ENCODE measurements at places on chromosomes 11 and 22.

GRCh38 chr11:9130297-9130696 lies 38.9 kb upstream of the SCUBE2 start:
- no peak for DNase-seq

- DNase-seq, result no peak
These were observed 45.4 kb upstream of the GLYAT start for GRCh38 chr11:58776891-58777710.

- DNase-seq, result no peak
These were observed 1072.1 kb downstream of the JRKL start for GRCh38 chr11:97461934-97462333.

DNA sequence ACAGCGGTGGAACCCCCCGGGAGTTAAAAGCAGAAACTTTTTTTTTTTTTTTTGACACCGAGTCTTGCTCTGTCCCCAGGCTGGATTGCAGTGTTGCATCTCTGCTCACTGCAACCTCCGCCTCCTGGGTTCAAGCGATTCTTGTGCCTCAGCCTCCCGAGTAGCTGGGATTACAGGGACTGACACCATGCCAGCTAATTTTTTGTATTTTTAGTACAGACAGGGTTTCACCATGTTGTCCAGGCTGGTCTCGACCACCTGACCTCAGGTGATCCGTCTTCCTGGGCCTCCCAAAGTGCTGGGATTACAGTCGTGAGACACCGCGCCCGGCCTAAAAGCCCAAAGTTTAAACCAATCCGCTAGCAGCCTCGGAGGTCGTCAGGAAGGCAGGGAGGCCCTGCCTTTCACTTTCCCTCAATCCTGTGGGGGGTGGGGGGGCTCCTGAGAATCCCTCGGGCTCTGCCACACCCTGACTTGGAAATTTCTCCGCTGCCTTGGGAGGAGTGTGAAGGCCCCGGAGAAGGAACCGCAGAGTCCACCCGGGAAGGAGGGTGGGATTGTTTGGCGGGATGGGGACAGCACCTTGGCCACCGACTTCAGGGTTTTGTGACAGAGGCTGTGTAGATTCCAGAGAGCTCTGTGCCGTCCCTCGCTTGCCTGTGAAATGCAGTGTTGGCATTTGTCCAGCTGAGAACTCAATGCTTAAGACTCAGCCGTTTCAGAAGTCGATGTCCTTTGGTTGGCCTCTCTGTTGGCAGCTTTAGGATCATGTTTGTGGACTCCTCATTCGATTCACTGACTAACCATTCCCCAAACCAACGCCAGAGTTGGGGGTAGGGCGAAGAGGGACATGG lies 1.0 kb downstream of the ARHGAP8 start:
- DNase-seq, result no peak

- no peak for DNase-seq
These were observed 32.2 kb upstream of the ARFGAP3 start for GRCh38 chr22:42889304-42889703.

- DNase-seq, result no peak
These were observed 19.8 kb downstream of the TPST2 start for GRCh38 chr22:26570115-26570514.

GRCh38 chr11:38791346-38791961 lies 2193.4 kb upstream of the RAG2 start:
- DNase-seq, result peak; percentile 3

DNA sequence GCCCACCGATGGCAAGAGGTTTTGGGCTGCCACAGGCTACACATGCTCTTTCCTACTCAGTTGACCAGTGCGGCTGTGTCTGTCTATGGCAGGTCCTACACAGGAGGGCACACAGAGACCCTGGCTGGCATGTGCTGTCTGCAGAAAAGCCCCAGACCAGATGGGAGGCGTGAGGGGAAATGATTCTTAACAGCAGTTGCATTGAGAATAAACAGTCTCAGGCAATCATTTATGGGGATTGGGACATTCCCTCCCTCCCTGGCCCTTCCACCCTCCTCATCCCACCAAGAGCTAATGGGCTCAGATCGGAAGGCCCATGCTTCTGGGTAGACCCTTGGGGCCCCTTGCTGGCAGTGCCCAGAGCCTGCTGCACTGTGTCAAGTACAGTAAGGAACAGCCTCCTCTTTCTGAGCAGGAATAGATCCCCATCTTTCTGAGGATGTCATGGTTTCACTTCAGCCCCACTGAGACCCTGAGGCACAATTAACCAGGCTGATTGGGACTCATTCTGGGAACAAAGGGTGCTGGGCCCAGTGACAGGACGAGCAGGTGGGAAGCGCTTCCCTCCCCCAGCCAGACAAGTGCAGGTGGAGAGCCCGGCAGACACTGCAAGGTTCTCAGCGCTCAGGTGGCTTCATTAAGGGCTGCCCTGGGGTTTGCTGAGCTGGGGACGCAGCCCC lies 28.3 kb downstream of the TSPAN18 start:
- DNase-seq, result no peak

DNA sequence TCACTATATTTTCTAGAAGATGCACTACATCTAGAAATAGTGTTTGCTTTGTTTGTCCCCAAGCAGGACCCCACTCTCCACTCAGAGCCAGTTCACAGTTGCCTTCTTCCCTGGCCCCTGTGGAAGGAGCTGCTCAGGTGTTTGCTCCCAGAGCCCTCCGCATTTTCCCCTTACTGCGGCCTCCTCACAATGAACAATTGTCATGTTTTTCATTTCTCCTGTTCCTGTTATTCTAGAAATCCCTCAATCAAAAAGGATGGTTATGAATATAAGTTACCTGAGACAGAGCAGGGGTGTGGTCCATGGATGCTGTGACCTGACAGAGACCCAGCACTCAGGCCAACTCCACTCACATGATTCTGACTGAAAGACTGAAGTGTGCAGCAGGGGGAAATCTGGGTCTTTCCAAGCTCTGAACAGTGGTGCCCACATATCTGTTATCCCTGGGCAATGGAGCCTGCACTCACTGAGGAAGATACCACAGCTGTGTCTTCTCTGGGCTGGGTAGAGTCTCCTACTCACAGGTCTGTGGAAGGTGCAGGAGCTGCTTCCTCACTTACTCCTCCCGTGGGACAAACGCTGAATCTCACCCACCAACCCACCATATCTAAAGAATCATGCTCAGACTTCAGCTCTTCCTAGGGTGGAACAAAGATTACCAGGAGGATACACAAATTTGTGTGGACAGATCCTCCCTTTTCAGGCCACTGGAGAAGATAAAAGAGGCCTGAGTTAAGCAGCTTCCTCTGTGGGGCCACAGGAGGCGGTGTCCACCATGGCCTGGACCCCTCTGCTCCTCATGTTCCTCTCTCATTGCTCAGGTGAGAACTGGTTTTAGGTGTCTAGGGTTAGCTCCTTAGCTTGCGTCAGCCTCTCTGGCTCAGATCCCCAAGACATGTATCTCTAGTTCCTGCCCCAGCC lies 87.1 kb upstream of the TOP3B start:
- DNase-seq, result no peak

GRCh38 chr22:36577019-36577418 lies 48.1 kb upstream of the EIF3D start:
- peak; percentile 88 for DNase-seq

DNA sequence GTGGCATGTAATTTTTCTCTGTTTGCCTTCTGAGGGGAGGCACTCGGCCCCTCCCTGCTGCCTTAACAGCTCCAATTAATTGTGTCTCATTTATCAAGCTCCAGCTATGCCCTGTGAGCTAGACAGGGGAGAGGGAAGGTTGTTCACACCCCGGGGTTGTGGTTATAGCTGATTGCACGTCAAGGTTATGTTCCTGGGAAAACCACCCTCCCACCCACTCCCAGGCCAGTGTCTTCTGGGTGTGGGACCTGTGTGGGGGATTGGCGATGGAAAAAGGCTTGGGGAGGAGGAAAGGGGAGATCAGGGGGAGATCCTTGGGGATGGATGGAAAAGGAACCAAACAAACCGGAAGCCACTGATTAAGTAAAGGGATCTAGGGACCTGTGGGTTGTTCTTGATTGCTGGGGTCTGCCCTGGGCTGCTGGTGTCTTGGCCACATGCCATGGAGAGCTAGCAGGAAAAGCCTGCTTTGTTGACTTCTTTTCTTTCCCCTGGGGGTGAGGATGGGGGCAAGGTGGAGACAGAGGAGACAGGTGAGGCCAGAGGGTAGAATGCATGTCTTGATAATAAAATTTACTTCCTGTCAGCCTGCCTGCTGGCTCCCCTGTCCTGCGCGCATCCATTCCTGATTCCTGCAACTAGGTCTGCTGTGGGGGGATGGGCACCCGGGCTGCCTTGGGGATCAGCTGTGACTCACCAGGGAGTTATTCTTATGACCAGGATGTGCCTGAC lies 13.5 kb upstream of the SORL1-AS1 start:
- peak; percentile 74 for DNase-seq

- DNase-seq, result no peak
These were observed 2.0 kb upstream of the FJX1 start for GRCh38 chr11:35615921-35616900.

GRCh38 chr22:36330655-36331305 lies 57.0 kb downstream of the MYH9 start:
- no peak for DNase-seq

DNA sequence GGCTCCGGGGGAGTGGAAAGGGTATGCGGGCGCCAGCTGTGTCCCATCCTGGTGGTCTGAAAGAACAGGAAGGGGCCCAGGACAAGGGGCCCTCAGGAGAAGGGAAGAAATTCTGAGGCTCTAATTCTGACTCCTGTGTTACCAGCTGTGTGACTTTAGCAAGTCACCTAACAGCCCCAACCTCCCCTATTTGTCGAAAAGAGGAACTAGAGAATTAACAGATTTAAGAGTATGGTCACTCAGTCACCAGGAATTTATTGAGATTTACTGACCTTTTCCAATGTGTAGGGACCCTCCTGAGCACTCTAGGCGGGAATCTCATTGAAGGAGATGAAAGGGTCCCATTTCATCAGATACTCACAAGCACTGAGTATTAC lies 14.6 kb downstream of the RPS6KA4 start:
- no peak for DNase-seq

GRCh38 chr22:40609216-40609615 lies 27.3 kb downstream of the MRTFA start:
- DNase-seq, result no peak

- no peak for DNase-seq
These were observed 27.0 kb downstream of the P4HA3 start for GRCh38 chr11:74284466-74284865.

DNA sequence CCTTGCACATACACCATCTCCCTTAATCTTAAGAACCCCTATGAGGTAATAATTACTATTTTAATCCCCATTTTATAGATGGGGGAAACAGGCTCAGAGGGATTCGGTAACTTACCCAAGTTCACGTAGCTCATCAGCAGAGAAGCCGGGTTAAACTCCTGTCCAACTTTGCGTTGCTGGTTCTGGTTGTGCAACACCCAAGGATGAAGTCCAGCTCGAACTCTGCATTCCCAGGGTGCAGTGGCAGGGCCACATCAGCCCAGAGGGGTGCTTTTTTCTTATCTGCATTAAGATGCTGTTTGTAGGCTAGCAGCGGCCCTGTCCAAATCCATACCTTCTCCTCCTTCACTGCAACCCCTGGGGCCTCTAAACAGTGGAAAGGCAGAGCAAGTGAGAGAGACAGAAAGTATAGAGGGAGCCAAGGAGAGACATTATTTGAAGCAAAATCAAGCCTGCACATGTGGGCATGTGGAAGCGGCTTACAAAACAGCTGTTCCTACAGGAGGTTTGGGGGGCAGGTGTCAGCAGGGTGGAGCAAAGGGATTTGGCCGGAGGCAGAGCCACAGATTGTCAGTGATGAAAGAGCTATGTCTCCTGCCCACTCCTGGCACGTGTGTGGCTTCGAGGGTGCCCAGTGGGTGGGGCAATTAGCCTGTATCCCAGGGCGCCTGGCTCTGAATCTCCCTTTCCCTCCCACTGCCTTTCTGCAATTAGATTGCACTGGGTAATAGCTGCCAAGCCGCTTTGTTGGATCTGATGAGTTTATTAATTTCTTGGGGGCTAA lies 129.5 kb upstream of the TBCEL start:
- no peak for DNase-seq

- DNase-seq, result no peak
These were observed 52.2 kb upstream of the ARHGAP20 start for GRCh38 chr11:110764485-110764884.

DNA sequence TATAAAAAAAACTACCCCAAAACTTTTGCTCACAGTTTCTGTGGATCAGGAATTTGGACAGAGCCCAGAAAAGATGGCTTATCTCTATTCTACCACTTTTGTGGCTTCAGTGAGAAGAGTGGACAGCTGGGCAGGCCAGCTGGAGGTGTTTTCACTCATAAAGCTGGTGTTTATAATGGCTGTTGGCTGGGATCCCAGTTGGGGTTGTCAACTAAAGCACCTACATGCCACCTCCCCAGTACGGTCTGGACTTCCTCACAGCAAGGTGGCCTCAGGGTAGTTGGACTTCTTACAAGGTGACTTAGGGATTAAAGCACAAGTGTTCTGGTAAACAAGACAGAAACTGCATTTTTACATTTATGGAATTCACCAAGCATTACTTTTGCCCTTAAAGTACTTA lies 171.0 kb downstream of the NELL1 start:
- no peak for DNase-seq

DNA sequence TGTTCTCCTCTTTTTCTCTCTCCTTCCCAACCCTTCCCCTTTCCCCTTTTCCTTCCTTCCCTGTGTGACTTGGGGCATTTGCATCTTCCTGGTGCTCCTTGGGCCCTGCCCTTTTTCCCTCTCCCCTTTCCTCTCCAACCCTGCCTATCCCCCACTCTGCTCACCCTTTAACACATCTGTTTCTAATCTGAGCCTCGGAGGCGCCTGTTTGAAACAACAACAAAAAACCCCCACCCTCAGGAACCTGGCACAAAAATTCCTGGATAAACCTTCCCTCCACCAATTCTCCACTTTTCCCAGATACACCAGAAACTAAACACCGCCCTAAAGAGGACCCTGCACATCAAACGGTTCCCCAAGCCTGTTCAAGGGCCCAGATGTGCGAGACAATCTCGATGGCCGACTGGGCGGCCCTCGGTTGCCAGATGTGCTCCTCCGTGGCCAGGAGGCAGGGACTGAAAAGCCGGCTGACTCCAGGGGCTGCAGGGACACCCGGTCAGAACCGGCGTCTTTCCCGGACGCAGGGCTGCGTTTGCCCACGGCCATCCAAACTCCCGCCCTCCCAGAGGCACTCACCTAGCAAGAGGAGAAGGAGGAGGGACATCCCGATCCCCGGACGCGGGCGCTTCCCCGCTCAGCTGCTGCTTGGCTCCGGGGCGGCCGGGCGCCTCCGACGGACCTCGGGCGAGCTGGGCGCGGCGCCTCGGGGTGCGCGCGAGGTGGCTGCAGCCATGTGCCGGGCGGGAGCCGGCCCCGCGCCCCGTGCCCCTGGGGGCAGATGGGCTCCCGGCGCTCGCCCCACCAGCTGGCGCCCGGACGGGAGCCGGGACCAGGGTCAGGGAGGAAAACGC lies 486 bp downstream of the CLMP start:
- DNase-seq, result no peak

- no peak for DNase-seq
These were observed 1.3 kb upstream of the BARX2 start for GRCh38 chr11:129374081-129374992.

GRCh38 chr11:976431-977160 lies 50.9 kb downstream of the AP2A2 start:
- no peak for DNase-seq

DNA sequence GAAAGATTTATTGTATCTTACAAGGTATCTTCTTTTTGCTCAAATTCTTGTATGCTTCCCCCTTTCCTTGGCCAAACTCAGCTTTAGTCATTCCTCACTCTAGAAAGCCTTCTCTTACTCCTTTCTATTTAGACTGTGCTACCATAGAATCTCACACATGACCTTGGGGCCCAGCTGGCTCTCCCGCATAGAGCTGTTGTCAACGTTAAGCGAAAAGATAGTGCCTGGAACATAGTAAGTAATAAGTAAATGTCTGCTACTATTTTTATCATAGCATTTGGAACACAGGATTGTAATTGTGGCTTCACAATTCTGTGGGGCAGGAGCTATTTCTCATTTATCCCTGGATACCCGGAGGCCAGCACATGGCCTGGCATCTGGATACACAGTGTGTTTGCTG lies 38.9 kb upstream of the OR4B1 start:
- DNase-seq, result no peak
